ENCODE measurements at places on chromosomes 12 and 14. TPM values are rescaled to one million over a fixed set of nuclear protein-coding genes. Genes with fewer than 3 reads are reported as not detected.

SLC4A8 gene
- 5.5 TPM for total RNA-seq

SMCO2 gene
- 0.32 TPM for total RNA-seq

ADGRD1 gene
- 3.9 TPM for total RNA-seq

SLC7A8 gene
- 4.0 TPM for total RNA-seq

MSRB3 gene
- 73.0 TPM for total RNA-seq

CLEC6A gene
- total RNA-seq: not detected

MYH6 gene
- not detected for total RNA-seq

SRSF5 gene
- 195 TPM for total RNA-seq

CCDC198 gene
- total RNA-seq: 7.0 TPM

TAS2R13 gene
- 0.43 TPM for total RNA-seq

ACRBP gene
- 0.60 TPM for total RNA-seq

LRP1 gene
- 397 TPM for total RNA-seq

NT5DC3 gene
- total RNA-seq: 12.0 TPM

PSMC1 gene
- total RNA-seq: 112 TPM

SPTB gene
- total RNA-seq: 0.43 TPM

INSM2 gene
- not detected for total RNA-seq

TEX52 gene
- not detected for total RNA-seq

KLRK1 gene
- total RNA-seq: 1.1 TPM

CBLN3 gene
- total RNA-seq: 5.4 TPM

NID2 gene
- 22.3 TPM for total RNA-seq

CHST11 gene
- 30.2 TPM for total RNA-seq

ARHGEF40 gene
- total RNA-seq: 129 TPM

ANKRD33 gene
- not detected for total RNA-seq

NTN4 gene
- 22.6 TPM for total RNA-seq

APOF gene
- not detected for total RNA-seq

RAD51AP1 gene
- 5.3 TPM for total RNA-seq

SCN8A gene
- total RNA-seq: 6.5 TPM

AMDHD1 gene
- 0.52 TPM for total RNA-seq

PLEKHD1 gene
- 0.05 TPM for total RNA-seq

JPH4 gene
- 1.1 TPM for total RNA-seq

HOXC13 gene
- not detected for total RNA-seq

RAD51B gene
- total RNA-seq: 8.2 TPM

FOXN4 gene
- total RNA-seq: not detected

SPX gene
- total RNA-seq: 19.8 TPM

KCNMB4 gene
- 8.3 TPM for total RNA-seq
